ENCODE measurements at places on chromosomes 7 and 10.

DNA sequence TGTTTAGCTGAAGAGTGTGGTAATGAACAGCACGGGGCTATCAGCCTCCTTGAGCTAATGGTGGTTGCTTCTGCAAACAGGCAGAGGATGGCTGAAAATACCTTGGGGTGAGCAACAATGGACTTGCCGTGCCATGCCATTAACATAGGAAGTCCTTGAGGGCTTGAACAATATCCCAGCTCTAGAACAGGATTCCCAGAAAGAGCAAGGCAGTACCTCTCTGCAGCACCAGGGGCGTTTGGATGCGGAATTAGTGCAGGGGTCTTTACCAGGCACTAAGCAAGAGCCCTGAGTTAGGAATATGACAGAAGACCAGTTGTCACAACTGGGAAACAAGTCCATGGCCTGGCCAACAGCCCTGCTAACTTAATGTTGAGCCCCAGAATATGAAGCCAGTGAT lies 143.2 kb upstream of the COBL start:
- DNase-seq = no peak

DNA sequence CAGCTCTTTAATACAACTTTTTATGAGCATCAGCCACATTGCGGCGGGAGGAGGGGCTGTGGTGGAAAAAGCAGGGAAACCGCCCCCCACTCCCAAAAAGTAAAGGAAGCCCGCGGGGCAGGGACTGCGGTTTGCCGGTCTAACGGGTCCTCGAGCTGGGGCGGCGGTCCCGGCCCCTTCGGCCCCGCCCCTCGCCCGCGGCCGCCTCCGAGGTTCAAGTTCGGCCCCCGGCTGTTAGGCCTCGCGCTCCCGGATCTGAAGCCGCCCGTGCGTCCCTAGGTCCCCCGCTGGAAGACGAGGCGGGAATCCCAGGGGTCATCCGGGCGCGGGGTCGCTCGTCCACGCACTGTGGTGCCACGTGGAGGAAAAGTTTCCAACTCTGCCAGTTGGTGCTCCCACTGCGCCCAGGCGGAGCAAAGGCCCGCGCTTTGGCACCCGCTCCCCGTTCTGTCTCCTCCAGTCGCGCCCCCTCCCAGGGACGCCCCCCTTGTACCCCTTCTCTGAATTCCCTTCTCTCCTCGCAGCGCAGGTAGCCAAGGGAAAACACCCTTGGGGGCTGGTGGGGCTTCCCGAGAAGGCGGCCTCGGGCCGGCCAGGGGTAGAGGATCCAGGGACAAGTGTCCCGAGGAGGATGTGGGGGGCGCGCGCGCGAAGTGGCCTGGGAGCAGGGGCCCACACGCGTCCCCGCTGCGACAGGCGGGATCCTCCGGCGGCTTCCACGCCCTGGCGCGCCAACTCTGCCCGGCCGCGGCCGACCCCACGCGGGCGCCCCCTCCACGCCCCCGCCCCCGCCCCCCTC lies 798 bp upstream of the AUTS2 start:
- DNase-seq = no peak

DNA sequence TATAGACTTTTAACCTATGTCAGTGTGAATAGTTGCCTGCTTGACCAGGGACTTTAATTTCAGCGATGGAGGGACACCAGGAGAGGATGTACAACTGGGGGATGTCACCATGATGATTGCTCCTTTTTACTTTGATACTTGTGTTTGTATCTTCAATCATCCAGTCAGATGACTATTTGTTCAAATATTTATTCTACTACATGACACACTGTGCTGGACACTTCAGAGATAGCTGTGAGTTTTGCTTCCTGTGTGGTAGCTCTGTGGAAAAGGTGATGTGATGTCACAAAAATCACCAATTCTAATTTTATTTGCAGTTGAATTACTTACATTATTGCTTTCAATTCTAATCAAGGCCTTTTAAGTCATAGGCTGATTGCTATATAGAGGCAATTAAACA lies 62.7 kb upstream of the CREB5 start:
- DNase-seq = no peak

- no peak for DNase-seq
Measured at GRCh38 chr7:94030634-94031033, 26.5 kb upstream of the BET1 start.

DNA sequence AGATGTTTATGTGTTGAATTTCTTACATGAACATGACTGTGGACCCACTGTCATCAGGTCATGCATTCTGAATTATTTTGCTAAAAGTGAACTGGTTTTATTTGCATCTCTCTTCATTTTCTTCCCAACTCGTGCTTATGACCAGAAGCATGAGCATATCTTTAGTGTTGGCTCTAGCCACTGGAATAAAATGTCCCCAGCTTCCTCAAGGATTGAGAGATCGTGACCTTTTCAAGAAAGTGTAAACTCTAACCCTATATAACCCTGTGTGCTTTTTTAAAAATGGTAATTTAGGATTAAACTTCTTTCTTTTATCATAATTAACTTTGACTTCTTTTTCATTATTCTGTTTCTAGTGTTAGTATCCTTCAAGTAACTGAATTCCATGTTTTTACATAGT lies 55.5 kb downstream of the VTI1A start:
- DNase-seq = no peak

- no peak for DNase-seq
Measured at GRCh38 chr10:11335881-11336430, 275.5 kb downstream of the USP6NL start.

GRCh38 chr10:58266003-58266825 lies 1.5 kb downstream of the IPMK start:
- no peak for DNase-seq

- no peak for DNase-seq
Measured at GRCh38 chr7:92809397-92809759, 27.0 kb downstream of the CDK6 start.

DNA sequence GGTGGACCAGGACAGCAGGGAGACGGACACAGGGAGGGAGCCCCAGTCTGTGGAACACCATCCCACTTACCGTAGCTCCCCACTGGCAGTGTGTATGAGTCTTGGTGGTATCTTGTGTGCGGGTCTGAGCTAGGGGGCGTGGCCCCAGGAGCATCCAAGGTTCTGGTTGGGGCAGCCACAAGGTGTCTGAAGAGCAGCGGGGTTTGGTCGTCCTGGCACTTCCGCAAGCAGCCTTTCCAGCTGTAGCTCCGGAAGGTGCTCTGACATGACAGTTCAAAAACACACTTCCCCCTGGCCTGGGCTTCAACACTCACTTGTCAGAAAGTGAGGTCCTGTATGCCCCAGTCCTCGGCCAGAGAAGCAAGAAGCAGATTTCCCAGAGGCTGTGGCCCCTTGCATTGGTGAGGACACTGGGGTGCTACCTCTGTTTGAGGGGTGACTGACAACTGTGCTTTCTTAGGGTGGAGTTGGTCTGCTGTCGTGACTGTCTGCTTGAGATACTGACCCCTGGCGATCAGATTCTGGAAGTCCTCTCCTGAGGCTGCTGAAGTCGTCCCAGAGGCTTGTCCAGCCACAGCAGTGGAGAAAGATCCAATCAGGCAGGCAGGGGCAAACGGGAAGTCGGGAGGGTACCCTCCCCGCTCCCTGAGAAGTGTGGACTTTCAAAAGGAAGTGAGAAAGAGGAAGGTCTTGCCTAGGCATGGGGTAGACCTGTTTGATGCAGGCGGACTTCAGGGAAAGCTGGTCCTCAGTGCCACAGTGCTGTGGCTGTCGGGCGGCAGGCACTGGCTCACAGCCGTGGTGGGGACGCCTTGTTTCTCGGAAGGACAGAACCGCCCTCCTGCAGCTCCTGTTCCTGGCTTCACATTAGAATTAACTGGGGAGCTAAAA lies 51.4 kb upstream of the PFKFB3 start:
- DNase-seq = no peak

- DNase-seq = no peak
Measured at GRCh38 chr7:31776616-31777015, 89.6 kb downstream of the PPP1R17 start.
